ENCODE measurements at places on chromosomes 13 and 19.

DNA sequence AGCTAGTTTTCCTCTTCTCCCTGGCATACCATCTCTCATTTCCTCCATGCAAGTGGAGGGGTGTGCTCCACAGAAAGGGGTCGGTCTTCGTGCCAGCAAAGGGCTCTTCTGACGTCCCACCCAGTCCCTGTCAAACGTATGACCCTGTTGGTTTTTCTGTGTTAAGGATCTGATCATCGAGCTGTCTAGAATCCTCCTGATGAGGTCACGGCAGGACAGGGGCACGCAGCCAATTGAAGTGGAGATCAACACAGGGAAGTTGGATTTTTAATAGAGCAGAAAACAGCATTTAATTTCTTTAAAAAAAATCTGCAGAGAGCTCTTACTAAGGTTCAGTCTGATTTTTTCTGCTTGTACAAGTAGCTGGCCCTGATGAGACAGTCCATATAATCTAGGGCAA lies 339.4 kb downstream of the TEX29 start:
- DNase-seq: no peak

DNA sequence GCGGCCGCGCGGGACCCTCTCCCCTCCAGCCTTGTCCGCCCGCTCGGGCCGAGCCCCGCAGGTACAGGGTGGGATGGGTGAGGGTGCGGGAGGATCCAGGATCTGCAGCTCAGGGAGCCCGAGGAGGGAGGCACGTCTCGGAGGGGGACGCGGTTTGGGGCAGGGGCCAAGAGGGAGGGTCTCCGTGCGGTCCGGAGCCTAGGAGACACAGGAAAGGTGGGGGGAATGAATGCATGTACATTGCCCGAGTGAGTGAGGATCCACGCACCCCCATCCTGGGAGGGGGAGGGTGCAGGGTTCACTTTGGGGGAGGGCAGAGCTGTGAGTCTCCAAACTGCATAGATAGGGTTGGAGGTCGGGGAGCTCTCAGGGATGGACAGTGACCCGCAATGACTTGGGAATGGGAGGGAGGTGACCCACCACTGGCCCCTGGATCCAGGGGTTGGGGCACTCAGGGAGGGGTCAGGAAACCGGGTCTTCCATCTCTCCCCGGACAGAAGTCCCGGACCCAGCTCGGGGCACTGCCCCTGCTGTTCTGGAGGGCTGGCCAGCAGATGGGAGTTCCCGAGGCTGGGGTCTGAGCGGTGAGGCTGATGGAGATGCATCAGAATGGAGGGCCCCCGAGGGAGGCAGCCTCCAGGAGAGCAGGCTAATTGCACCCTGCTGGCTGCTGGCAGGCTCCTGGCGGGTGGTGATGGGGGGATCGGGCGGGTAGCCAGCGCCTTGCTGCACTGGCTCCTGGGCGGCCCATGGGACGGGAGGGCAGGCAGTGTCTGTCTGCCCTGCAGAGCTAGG lies 547 bp downstream of the KCNN1 start:
- DNase-seq: no peak

DNA sequence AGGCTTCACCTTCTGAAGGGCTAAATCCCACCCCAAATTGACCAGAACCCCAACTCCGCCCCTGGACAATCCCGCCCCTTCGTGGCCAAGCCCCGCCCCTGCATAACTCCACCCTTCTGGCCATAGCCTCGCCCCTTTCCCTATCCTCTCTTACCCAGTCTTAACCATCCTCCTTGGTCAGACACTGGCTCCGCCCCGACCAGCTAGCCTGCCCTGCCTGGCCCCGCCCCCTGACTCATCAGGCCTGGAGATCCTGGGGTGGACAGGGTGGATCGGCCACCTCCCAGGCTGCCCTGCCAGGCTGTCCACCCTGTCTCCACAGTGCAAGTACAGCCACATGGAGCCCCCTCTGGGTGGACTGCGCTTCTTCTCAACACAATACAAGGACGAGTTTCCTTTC lies 8.0 kb upstream of the ZNF358 start:
- DNase-seq: no peak

DNA sequence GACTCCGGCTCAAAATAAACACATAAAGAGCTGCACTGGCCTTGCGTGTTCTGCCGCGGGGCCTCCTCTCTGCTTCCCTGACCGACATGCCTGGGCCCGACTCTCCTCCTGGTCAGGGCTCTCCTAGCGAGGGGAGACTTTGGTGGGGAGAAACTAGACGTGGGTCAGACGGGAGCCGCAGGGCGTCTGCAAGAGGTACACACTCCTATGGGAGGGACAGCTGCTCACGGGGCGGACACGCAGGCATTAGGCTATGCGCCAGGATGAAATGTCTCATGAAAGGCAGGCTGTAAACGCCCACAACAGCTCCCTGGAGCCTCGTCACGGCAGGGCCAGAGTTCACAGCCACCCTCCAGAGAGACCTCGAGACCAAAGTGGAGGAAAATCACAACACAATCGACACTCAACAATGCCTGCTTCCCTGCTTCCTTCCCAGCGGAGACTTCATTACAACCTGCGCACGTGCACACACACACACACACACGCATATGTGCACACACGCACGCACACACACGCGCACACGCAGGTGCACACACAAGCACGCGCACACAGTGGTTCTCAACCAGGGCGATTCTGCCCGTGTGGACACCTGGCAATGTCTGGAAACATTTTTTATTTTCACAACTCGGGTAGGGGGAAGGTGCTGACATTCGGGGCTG lies 5.8 kb downstream of the SLC39A3 start:
- no peak for DNase-seq

- no peak for DNase-seq
These were observed 31.2 kb upstream of the CACNA1A start for GRCh38 chr19:13537454-13537853.

DNA sequence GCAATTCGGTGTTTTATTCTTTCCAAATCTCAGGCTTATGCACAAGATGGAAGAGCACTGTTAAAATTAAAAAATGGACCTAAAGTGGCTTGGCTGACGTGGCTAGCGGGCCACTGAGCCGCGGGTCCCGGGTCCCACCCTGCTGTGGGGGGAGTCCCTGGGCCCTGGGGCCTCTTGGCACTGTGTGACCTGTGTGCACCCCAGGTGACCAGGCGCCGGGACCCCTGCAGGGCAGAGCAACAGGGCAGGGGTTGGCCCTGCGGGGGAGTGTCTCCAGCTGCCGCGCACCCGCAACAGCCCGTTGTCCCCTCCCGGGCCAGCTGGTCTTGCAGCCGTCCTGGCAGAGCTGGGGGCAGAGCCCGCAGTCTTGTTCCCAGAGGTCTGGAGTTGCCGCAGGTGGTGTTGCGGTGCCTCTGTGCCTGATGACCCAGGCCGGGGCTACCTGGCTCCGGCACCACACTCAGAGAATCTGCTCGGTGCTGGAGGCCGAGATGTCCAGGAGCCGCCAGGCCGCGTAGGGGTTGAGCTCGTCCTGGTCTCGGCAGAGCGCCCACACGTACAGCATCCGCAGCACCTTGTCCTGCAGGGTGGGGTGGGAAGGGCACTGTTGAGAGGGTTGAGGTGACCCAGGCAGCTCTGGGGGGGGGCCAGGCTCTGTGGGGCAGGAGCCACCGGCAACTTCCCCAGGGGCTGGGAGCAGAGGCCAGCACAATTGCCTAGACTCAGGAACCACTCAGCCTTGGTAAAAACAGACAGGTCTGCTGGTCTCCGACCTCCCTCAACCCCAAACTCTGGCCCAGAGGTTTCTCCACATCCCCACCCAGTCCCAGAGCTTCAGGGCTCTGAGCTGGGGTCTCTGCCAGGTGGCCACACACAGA lies 1.0 kb upstream of the CTXN1 start:
- DNase-seq: no peak

- DNase-seq: no peak
These were observed 60.8 kb downstream of the KLF5 start for GRCh38 chr13:73119612-73120011.

DNA sequence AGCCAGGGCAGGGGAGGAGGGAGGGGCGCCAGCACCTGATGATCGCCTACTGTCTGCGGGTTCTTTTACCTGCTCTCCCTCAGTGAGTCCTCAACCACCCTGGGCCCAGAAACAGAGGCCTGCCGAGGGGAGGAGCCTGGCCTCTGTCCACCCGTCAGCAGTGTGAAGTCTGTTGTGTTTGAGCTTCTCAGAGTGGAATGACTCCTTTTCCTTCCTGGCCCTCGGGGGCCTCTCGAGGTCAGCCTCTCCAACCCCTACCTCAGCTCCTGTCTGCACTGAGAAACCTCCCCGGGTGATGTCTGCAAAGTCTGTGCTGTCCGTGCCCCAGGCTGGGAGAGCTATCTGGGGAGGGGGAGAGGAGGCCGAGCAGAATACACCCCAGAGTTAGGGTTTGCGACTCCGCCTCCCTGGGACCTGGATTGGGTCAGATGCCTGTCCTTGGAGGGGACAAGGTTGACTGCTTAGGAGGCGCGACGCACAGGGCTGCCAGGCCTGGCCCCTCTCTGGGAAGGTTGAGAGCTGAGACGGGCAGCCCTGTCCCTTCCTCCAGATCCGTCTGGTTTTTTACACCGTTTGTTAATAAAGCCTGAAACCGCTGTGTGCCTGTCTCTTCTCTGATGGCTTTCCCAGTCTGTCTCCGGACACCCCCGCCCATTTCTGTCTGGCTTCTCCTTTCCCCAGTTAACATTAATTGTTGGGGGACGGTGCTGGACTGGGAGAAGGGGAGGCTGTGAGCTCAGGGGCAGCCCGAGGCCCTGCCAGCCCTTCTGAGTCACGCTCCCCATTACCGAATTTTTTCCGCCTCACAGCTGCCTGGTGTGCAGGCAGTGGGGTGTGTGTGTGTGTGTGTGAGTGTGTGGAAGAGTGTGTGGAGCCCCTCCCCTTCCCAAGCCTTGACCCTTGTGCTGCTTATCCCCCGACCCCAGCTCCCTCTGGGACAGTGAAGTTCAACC lies 989 bp upstream of the SSC5D start:
- DNase-seq: no peak

DNA sequence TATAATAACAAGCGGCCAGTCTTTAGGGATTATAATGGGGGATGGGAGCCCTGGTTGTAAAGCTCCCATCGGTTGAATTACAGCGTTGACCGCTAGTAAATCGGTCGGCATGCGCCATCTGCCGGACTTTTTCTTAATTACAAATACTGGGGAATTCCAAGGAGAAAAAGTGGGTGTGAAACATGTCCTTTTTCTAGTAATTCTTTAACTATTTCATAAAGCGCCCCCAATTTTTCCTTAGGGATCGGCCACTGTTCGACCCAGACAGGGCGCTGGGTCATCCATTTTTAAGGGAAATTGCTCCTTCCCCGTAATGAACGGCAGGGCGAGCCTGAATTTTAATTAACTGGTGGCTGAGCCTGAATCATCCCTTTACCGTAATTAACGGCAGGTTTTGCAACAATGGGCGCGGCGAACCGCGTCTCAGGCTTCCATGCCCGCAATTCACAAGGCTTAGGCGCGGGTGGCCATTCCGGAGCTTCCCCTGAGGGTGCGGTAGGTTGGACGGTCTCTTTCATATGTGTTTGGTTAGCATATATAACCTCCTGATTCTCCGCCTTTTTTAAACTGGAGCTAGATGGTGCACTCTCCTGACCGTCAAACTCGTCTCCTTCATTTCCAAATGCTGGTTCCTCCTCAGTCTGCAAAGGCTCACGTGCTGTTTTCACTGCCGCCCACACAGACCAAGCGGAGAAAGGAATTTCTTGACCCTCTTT lies 30.2 kb upstream of the EVI5L start:
- peak; percentile 44 for DNase-seq

DNA sequence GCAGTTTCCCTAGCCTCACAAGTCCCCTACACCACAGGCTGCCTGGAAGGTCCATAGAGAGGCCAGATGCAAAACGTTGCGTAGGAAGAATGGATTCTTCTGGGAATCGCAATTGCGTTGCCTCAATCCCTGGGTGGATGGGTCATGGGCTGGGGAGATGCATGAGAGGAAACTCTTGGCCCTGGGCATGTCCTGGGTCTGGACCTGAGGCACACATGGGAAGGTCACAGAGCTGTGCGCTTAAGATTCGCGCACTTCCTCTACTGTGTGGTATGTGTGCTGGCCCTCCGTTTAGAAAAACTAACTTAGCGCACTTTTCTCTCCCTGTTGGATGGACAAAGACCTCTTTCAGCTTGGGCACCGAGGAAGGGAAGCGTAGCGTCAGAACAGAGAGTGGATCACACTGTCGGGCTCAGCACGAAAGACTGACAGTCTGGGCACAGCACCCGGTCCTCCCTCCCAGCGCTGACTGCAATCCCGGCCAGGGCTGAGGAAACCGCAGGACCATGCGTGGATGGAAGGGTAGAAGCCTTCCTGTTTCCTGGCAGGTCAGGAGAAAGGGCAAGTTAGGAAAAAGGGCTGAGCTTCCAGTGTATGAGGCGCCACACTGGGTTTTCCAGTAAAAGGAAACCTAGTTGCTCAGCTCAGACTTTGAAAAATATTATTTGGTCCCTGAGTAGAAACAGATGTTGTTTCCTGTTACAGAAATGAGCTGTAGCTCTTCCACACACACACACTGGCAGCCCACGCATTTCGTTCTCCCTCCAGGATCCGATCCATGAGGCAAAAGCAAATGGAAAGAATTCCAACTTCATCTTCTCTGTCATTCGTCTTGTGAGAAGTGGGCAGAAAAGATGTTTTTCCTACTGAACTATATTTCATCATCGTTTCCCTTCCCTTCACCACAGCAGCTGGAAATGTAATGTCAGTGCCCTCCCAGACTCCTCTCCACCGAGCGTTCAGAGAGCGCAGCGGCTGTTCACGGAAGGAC lies 86.0 kb downstream of the ING1 start:
- no peak for DNase-seq
